ENCODE measurements at places on chromosomes 6 and 20.

DNA sequence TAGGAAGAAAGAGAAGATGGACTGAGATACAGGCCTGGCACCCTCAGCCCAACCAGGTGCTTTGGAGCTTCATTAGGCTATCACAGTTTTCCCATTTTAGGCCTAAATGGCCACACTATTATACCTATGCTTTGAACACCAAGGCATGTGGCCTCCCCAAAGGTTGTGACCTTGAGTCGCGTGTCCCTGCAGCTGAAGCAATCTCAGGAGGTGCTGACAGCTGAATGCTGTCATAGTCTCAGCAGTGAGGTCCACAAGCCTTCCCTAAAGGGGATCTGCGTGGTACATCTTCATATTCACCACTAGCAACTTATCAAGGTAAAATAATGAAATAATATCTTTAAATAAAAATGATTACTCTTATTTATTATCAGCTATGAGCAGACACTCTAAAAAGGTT is 707.9 kb upstream of the NRSN1 start:
- no peak for DNase-seq

GRCh38 chr6:43222418-43223059 is 6.7 kb downstream of the DNPH1 start:
- DNase-seq: no peak

DNA sequence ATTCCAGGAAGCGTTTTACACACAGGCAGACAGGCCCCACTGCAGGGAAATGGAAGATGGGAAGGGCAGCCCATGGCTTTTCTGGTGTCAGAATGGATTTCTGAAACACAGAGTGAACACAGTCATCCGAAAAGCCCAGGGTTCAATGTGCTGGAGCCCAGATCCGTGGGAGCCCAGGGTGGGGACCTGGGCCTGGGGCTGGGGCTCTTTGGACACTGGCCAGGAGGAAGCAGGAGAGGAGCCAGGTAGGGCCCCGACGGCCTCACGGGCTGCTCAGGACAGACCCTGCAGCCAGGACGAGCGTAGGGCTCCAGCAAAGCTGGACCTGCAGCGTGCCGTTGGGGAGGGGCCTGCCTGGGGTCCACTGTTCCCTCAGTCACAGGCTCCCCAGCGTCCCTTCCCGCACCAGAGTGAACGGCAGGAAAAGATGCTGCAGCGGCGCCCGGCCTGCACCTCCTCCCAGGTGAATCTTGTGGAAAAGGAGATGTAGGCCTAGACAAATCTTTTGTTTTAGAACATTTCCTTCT is 24.3 kb upstream of the LSM14B start:
- DNase-seq: no peak

DNA sequence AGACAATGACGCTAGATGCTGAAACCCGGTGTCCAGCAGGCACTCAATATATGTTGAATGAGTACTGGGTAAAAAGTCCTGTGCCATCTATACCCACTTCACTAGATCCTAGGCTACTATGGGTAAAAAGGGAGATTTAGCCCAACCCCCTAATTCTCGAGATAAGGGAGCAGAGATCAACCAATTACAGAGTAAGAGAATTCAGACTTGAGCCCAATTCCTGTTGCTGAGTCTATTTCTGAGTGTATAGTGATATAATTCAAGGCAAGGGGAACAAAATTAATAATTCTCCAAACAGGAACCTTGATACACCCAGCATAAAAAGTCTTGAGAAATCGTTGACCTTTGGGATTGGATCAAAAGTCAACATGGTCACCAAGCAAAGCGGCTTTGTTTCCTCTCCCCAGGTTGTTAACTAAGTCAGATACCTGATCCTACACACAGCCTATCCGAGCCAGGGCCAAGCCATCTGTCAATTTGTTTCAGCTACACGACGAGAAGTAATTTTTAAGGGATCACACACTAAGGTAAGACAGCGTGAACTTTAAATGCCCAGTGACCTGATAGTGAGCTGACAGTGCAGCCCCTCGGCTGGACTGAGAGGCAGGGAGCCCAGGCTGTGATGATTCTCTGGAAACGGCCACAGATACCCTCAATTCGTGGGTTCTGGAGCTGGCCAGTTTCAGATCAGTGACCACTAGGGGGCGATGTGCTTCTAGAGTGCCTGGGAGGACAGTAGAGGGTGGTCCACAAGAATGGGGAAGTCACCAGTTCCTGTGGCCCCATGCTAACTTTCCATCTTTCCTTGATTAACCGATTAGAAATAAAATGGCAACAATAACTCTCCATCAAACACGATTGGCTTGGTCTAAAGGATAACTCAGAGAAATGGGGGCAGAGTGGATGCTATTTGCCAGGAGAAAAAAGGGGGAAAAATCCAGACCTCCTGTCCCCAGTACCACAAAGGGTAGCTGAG is 46.2 kb downstream of the SLC22A23 start:
- DNase-seq: peak; percentile 79

- no peak for DNase-seq
Measured at GRCh38 chr6:24918641-24919055, 17.1 kb downstream of the RIPOR2 start.

DNA sequence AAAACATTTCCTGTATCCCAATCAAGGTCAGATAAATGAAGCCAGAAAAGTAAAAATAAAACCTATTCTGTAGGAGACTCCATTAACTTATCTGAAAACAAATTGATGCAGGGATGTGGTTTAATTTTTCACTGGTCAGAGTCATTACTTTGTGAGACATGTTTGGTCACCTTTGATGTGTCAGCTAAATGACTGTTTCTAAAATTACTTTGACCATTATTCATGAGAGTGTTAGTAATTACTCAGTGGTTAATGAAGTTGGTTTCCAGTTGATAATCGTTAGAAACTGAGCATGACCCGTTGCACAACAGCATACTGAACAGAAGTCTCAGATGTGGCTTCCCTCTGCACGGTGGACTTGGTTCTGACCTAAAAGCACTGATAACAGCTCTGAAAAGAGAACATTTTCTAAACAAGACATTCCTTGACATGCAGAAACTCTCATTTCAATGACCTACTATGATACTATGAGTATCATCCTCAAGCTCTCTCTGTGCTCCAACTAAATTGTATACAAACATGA is 410.5 kb upstream of the RNF217 start:
- DNase-seq: no peak

DNA sequence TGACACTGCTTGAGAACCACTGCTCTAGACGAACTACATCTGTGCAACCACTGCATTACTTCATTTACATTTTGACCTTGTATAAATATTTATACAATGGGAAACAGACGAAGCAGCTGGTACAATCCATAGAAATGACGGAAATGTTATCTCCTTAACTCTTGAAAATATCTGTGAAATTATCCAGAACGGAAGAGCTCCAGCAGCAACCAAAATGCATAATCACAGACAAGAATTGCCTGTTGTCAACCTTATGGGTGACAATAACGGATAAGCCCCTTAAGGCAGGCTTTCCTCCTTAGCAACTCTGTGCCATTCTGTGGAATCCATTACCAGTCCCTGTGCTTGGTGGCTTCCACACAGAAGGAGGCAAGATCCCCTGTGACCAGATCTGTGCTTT is 115.4 kb downstream of the DTNBP1 start:
- DNase-seq: no peak

DNA sequence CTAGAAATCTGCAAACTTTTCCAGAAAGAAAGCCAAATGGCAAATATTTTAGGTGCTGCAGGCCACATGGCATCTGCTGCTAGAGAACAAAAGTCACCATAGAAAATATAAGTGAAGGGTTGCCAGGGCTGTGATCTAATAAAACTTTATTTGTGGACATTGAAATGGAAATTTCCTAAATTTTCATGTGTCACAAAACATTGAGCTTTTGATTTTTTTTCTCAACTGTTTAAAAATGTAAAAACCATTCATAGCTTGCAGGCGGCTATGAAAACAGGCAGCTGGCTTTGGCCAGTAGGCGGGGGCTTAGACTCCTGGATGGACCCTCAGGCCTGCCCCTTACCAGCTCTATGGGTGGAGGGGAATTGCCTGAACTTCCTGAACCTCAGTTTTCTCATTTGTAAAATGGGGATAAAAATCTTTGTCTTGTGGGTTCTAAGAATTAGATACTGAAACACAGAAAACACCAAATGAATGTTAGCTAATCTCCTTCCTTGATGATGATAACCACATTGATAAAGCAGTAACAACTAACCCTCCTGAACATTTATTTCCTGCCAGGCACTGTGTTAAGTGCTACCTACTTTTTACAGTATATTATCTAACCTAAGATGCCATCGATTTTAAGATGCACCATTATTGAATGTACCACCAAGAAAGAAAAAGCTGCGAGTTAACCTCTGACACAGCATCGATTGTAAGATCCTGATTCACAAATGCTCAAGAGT is 85.5 kb downstream of the SLC22A23 start:
- DNase-seq: no peak

GRCh38 chr6:133954657-133955576 is 1.9 kb downstream of the TBPL1 start:
- DNase-seq: no peak

DNA sequence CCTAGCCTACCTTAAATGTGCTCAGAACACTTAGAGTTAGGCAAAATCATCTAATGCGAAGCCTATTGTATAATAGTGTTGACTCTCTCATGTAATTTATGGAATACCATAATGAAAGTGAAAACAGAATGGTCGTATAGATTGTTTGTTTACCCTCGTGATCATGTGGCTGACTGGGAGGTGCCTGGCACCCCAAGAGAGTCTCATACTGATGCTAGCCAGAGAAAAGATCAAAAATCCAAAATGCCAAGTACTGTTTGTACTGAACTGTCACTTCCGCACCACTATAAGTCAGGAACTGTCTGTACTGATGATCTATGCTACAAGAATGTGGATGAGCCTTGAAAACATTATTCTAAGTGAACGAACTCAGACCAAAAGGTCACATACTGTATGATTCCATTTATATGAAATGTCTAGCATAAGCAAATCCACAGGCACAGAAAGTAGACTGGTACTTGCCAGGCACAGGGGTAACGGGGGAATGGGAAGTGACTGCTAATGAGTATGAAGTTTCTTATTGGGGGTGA is 22.4 kb downstream of the ZMYND8 start:
- DNase-seq: no peak

DNA sequence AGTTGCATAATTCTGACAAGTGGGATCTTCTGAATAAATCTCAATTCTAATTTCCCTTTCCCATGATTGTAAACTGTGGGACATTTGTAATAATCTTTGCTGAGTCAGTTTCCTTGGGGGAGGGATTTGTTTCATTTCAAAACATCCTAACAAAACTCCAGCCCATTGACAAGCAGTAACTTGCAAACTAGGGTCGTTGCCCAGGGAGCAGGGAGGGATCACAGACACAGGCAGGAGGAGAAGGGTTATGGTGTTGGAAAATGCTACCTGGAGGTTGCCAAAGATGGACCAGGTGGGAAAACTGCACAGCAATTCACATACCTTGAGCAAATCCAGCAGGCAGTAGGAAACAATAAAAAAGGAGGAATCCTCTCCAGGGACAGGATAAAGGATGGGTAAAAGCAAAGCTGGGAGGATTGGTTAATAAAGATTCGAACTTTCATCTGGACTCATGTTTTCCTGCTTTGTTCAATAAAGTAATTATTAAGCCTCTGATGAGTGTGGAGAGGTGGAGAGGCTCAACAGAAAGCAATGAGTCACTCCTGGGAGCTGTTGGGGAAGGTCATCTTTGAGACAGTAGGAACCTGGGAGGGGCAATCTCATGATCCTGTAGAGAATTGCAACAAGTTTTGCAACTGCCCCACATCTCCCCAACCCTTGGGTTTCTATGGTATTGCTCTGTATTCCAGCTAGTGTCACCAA is 87.3 kb upstream of the AKIRIN2 start:
- no peak for DNase-seq

Data from KBM-7 (cell line).